ENCODE measurements at places on chromosomes 7 and 10.

DNA sequence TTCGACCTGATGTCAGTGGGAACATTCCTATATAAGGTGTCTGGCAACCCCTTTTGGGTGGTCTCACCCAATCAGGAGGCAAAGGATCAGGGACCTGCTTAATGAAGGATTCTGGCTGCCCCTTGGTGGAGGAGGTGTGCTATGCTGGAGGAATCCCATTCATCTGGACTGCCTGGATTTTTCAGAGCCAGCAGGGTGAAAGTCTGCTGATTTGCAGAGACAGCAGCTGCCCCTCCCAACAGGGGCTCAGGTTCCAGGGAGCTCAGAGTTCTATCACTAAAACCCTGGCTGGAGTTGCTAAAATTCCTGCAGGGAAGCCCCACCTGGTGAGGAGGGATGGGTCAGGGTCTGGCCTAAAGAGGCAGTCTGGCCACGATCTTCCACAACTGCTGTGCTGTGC is 398.5 kb upstream of the CNTNAP2 start:
- DNase-seq, result no peak

DNA sequence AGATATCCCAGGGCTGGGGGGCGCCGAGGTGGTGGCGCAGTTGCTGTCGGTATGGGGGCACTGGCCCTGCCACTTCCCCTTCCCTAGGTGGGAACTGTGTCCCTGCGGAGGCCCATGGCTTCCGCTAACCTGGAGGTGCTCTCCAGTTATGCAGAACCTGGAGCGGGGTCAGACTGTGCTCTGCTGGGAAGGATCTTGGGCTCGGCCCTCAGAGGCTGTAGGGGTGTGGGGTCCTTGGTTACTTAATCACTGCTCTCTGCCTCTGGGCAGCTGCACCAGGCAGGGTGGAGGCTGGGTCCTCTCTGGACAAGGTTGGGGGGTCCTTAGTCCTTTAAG is 2.4 kb downstream of the BRI3 start:
- no peak for DNase-seq

DNA sequence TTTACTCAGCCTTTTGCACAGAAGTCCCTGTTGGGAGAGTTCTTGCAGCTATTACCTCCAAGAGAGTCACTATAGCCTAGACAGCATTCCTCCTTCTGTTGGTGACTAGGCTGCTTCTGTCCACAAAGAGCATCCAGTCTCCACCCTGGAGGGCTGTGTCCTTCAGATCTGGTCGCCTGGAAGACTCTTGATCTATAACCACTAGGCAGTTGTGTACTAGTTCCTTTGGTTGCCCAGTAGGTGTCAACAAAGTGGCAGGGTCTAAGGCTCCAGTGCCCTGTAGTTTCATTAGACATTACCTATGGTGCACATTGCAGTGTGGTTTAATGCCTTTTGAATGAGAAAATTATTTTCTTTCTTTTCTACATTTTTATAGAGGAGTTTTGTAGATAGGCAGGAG is 11.3 kb upstream of the AKR1C2 start:
- no peak for DNase-seq

DNA sequence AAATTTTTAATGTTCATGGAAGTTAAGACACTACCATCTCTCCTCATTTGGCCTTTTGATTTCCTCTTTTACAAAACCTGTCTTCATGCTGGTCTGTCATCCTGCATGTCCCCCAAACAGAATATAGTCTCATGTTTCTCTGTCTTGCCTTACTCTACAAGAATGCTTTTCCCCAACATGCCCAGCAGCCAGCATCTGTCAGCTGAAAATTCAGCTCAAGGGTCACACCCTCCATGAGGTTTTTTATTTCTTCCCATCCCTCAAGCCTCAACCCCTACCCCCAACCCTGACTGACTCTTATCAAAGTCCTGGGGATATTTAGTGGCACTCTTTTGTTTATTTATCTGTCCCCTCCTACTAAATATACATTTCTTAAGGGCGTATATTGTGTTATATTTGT is 202.0 kb downstream of the ANK3 start:
- no peak for DNase-seq

GRCh38 chr10:72322030-72322279 is 32.8 kb downstream of the DNAJB12 start:
- DNase-seq, result no peak

DNA sequence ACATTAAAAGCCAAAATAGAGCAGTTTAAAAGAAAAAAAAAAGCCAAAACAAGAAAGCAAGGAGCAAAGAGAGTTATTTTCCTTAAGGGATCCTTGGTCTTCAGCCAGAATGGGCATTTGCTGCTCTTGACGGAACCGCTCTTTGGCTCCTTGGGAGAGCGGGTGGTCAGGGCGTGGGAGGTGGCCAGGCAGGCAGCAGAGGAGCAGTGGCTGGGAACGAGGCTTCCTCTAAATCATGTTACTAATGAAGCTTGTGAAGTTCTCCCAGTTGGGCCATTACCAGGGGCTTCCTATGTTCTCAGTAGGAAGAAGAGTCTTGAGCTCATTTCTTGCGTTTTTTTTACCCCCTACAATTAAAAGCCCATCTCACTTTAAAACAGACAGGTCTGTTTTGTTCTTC is 116.6 kb downstream of the DOCK1 start:
- no peak for DNase-seq

GRCh38 chr7:80078159-80078731 is 56.4 kb upstream of the GNAI1 start:
- DNase-seq, result no peak

GRCh38 chr10:43846187-43846680 is 197.6 kb upstream of the ZNF32 start:
- no peak for DNase-seq

GRCh38 chr10:111303887-111304286 is 227.1 kb downstream of the ADRA2A start:
- no peak for DNase-seq

DNA sequence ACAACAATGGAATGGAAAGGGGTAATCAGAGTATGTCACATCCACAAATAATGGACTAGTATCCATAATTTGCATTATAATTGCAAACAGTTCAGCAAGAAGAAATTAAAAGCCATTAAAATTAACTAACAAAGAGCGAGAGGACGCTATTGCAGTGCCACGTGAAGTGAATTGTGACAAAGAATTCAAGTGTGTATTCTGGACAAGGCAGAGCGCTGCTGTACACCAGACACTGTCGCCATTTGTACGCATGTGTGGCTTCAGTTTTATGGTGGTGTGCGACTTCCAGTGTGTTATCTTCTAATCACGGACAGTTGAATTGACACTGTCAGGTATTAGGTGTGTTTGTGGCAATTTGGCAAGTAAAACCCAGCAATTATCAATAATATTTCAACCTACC is 11.3 kb downstream of the CYP3A5 start:
- DNase-seq, result no peak

DNA sequence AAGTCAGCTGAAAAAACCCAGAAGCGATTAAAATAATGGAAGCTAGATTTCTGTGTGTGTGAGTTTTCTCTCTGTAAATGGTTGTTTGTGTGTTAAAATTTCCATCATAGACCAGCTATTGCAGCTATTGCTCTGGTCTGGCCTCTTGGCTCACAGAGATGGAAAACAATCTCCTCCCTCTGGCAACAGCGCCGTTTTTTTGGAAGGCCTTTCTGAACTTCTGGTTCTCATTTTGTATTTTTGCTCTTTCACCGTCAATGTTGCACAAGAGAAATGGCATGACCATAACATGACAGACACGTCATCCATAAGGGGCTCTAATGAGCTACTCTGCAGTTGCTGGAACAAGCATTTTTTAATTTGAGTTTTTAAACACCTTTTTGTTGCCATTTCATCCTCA is 91.0 kb downstream of the CUBN start:
- no peak for DNase-seq

GRCh38 chr7:117114272-117114671 is 161.0 kb downstream of the ST7 start:
- no peak for DNase-seq

DNA sequence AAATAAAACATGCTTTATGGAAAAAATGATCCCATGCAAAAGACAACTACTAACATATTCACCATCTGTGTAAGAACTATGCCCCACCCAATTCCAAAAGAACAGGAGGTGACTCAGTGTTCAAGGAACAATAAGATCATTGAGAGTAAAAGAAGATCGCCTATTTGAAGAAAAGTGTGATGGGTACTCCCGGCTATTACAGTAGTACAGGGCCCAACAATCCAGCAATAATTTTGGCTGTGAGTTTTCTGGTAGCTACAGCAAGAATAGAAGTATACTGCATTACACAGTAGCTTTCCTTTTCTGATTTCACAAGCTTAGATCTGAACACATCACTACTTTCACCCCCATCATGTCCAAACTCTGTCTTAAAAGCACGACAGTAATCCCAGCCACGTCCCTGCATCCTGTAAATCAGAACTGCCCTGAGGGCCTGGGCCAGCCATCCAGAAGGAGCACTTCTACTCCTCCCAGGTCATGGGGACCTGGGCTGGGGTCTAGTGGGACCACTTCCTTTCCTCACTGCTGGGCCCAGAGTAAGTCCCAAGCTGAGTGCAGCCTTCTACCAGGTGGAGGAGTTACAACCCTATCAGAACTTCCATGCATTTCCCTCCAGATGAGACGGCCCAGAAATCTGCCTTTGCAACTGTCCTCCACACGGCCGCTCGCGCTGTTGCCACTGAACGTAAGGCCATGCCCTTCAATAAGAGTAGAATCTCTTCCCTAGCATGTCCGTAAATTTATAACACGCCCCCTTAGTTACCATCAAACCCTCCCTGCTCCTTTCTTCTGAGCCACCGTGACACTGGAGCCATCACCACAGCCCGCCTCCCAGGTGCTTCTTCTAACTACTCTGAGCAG is 7.9 kb downstream of the ESYT2 start:
- DNase-seq, result no peak

DNA sequence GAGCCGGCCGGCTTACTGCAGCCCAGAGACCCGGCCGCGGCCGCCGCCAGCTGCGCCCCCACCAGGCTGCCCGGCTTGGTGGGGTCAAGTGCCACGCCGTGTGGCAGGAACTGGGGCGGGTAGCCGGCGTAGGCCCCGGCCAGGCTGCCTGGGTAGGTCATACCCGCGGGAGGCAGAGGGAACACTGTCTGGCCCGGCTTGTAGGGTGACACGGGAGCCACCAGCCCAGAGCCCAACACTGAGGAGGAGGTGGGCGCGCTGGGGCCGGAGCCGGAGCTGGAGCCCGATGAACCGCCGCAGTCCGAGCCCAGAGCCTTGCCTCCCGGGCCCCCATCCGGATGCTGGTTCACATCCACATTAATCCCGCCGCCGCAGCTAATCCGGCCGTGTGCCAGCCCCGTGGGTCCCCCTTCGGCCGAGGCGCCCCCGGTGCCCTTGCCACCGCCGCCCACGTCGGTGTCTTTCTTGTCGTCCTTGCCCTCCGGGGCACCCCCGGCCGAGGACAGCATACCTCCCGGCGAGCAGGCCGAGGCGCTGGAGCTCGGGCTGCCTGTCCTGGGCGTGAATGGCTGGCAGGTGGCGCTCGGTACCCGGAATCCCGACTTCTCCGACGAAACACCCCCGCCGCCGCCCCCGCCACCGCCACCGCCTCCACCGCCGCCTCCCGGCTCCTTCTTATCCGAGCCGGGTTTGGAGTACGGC is 2.0 kb downstream of the ZNF503 start:
- peak; percentile 56 for DNase-seq

DNA sequence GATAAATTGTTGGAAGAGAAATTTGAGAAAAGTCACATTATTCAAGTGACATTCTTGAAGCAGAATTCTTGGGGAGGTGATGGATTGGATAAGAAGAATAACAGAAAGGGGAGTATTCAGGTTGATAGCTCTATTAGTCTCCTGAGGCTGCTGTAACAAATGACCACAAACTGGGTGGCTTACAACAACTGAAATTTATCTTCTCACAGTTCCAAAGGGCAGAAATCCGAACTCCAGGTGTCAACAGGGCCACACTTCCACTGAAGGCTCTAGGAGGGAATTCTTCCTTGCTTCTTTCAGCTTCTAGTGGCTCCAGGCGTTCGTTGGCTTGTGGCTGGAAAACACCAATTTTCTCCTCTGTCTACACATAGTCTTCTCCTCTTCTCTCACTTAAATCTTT is 99.8 kb downstream of the TES start:
- DNase-seq, result no peak

- no peak for DNase-seq
These were observed 5.1 kb downstream of the VENTX start for GRCh38 chr10:133242611-133243356.

DNA sequence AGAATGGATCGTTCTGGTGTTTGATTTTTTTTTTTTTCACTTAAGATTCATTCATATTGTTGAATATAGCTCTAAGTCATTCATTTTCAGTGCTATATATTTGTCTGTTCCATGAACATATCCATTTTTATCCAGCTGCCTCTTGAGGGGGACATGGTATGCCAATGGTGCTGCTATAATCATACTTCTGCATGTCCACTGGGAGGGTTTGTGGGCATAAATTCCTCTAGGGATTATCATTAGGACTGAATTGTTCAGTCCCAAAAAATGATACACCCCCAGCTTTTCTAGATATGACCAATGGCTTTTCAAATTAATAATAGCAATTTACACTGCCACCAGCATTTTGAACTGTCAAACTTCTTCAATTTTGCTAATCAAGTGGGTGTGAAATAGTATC is 41.1 kb downstream of the CAV1 start:
- no peak for DNase-seq

GRCh38 chr10:8504499-8504898 is 450.0 kb downstream of the GATA3 start:
- no peak for DNase-seq

DNA sequence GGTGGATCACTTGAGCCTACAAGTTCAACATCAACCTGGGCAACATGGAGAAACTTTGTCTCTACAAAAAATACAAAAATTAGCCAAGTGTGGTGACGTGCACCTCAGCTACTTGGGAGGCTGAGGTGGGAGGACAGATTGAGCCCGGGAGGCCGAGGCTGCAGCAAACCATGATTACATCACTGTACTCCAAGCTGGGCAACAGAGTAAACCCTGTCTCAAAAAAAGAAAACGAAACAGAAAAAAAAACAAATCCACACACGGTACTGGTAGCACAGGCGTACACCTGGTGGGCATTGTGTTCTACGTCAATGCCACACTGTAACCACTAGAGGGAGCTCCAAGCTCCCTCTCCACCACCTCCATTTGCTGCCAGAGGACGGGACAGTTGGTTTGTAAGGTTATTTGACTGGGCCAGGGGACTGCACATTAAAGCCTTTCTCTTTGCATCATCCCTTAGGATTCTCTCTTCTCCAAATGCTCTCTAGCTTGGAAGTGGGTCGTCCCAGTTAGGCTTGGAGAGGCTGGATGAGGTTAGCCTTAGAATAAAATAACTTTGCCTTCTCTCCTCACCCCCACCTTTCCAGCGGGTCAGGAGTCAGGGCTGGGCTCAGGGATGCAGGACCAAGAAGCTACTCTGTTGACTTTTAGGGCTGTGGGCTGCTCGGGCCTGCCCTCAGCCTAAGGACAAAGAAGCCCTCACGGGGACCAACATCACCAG is 130.8 kb downstream of the SORBS1 start:
- DNase-seq, result peak; percentile 11

DNA sequence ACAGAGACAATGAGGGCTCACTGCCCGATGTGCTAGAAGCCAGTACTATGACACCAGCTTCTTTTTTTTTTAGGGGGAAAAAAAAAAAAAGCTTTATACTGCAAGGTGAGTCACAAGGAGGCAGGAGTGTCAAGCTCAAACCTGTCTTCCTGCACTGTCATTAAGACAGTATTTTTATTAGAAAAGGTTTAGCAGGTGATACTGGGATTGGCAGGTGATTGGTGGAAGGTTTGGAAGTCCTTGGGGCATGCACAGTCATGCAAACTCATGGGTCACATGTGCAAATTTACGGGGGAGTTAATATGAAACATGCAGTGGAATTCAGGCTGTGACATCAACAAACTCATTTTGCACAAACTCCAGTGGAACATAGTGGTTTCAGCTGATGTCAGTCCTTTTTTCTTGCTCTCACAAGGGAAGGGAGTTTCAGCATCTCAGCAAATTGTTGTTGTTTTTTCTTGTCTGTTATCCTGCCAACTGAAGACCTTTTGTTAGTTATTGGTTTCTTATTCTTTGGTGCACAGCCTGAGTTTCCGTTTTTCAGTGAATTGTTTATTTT is 530.6 kb downstream of the ANKRD7 start:
- no peak for DNase-seq

Data from amygdala (tissue), 56 donors.